Mesenchymal stem cell (in vitro differentiated cells and primary cell): ENCODE measurements at places on chromosomes 1 and 21.

DNA sequence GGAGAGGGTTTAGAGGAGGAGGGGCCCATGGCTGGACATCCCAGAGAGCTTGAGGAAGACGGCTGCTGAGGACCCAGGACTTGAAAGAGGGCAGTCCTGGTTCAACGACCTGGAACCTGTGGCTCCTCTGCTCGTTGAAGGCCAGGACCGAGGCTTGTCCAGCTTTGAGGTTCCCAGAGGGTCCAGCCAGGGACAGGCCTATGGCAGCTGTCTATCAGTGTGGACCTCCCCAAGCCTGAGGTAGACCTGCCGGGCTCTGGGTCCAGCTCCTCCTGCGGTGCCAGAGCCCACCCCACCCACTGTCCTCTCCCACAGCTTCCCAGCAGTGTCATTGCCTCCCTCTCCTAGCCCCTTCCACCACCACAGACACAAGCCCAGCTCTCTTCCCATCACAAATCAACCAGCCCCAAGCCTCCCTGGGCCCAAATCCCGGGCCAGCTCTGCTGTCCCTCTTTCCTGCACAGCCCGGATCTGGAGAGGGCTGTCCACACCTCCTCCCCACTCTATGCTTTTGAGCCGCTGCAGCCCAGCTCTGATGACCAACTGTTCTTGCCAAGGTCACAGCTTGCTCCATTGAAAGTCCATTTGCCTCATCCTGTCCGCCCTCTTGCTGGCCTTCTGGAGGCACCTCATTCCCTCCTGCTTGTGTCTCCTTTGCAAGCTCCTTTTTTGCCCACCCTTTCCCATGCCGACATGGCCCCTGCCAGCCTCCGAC is 48.7 kb upstream of the EDN2 start:
- no peak for DNase-seq

DNA sequence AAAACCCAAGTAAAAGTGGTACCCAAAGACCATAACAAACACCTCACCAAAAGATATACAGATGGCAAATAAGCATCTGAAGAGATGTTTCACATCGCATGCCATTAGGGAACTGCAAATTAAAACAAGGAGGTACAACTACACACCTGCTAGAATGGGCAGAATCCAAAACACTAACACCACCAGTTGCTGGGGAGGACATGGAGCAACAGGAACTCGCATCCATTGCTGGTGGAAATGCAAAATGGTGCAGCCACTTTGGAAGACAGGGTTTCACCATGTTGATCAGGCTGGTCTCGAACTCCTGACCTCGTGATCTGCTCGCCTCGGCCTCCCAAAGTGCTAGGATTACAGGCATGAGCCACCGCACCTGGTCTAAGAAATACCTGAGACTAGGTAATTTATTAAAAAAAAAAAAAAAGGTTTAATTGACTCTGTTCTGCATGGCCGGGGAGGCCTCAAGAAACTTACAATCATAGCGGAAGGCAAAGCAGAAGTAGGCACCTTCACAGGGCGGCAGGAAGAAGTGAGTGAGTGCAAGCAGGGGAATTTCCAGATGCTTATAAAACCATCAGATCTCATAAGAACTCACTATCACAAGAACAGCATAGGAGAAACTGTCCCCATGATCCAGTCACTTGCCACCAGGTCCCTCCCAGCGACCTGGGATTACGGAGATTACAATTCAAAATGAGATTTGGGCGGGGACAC is 30.2 kb upstream of the PRSS38 start:
- no peak for DNase-seq

DNA sequence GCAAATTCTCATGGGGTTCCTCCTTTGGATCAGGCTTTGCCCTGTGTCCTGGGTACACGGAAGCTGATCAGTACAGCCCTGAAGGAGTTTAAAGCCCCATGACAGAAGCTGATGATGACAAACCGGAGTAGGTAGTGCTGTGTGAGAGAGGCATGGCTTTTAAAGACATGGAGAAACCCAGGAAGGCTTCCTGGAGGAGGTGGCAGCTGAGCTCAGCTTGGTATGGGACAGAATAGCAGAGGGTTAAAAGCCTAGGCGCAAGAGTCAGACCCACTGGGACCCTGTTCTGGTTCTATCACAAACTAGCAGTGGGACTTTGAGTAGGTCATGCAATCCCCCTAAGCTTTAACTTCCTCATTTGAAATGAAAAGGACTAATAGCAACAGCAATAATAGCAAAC is 6.1 kb downstream of the TMEM61 start:
- no peak for DNase-seq

DNA sequence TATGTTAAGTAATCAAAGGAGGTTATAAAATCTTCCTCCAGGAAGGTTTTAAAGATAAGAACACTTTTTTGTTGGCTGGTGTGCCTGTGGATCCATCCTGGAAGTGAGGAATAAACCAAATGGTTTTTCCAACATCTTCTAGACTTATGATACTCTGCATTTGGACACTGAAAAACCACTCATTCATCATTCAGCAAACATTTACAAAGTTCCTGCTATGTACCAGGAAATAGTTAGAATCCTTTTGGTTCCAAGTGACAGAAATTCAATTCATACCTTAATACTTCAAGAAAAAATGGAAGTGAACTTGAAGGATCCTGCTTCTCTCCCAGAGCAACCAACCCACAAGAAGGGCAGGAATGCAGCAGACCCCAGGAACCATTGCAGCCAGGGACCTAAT is 39.6 kb upstream of the PIGC start:
- no peak for DNase-seq

DNA sequence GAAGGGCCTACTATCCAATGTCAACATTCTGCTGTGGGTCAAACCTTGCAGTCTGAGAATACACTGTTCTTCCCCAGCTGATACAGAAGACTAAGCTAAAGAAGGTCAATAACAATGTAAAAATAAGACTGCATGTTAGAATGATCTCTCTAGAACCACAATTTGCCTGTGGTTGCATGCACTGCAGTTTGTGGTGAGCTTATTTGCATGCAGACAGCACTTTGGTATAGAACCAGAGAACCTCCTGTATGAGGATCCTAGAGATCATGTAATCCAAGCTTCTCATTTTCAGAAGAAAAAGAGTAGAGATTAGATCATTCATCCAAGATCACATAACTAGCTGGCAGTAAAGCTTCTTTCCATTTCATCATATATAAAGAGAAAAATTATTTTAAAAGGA is 15.8 kb downstream of the SYNJ1 start:
- no peak for DNase-seq

DNA sequence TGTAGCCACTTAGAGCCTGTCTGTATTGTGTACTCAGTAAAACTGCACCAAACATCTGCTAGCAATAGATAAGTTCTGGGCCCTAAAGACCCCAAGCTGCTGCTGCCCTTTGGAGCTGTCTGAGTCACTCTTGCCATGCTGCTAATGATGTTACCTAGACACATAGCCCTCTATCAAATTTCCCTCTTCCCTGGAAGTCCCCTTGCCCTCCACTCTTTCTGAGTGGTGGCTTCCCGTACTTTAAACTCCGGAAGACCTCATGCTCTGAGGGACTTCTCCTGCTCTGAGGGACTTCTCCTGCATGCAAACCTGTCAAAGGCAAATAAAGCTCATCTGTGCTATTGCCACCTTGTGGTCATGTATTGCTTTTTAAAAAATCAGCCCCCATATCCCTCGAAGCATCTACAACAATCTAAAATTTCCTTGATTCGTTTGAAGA is 34.0 kb downstream of the FH start:
- peak; percentile 36 for DNase-seq

DNA sequence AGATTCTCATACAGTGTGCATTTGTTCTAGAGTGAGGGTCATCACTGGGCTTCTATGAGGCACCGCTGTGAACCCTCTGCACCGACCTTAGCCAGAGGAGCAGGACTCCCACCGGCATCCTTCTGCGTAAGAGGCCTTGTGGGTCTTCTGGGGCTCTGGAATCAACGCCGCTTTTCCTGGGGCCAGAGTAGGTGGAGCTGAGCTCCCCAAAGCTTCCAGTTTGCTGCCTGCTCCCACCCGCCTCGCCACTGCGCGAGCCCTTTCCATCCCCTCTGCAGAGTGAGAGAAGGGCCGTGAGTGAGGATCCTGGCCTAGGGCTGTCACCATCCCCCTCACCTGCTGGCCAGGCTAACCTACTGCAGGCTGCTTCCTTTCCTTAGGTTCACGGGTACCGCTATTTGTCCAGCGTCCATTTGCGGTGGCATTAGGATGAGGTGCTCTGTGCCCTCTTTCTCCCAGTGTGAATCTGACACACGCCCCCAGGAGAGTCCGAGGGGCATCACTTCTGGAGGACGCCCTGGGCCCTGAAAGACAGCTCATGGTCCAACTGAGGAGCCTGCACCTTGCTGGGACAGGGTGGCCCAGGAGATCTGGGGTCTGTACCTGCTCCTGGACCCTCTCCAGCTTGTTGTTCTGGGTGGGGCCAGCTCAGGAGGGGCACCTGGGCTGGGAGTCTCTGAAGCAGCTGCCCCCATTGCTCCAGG is 36.2 kb downstream of the UMODL1 start:
- DNase-seq: no peak

- no peak for DNase-seq
Observed at GRCh38 chr1:183588827-183589226, 1.4 kb downstream of the NCF2 start.

GRCh38 chr1:22637907-22638445 is 1.5 kb downstream of the C1QA start:
- no peak for DNase-seq

DNA sequence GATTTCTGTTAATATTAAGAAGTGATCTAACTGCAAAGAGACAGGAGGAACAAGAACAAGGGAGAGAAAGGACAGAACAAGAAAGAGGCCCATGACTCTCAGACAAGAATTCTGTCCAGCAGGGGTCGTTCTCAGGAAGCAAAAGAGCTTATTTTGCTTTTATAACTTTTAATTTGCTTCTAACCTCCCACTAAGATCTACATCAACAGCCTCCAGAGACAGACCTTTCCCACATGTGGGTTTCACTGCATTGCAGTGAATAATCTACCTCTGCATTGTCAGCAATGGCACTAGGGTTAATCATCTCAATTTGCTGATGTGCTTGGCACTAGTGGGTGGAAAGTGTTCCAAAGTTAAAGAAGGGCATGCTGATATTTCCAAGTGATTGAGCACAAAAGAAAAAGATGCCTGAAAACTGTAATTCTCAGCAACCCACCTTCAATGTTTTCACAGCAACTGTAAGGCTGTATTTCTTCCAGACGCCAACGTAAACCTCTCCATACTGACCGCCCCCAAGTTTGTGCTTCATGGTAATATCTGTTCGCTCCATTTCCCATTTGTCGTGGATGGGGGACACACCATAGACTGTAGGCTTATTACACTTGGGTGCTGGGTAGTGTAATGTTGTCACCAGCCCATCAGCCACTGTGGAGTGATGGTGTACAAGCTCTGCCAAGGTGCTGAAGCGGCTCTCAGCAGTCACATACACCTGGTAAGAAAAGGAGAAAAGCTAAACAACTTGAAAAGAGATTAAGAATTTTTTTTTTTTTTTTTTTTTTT is 39.5 kb downstream of the TOR3A start:
- DNase-seq: peak; percentile 66
